ENCODE measurements at places on chromosomes 4 and X. TPM values are rescaled to one million over a fixed set of nuclear protein-coding genes. Genes with fewer than 3 reads are reported as not detected.

FAM47E gene
- total RNA-seq = 7.3 TPM

ARHGAP10 gene
- 9.8 TPM for total RNA-seq

- DNase-seq = peak; percentile 0
These were observed 65.3 kb upstream of the FAM120C start for GRCh38 chrX:54248309-54248708.

GRCh38 chr4:48748949-48749596 lies 31.0 kb downstream of the FRYL start:
- no peak for DNase-seq

DNA sequence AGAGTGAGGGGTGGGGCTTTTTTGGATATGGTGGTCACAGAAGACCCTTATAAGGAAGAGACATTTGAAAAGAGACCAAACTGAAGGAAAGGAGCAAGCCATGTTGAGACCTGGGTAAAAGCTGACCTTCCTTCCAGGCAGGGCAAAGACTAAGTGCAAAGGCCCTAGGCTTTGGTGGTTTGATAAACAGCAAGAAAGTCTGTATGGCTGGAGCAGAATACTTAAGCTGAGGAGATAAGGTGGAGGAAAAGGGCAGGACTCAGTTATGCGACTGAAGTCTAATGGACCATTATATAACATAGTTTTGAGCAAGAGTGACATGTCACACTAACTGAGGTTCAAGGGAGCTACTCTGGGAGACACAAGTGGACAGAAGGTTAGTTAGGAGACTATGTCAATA lies 20.0 kb downstream of the SH3RF1 start:
- DNase-seq = no peak

DNA sequence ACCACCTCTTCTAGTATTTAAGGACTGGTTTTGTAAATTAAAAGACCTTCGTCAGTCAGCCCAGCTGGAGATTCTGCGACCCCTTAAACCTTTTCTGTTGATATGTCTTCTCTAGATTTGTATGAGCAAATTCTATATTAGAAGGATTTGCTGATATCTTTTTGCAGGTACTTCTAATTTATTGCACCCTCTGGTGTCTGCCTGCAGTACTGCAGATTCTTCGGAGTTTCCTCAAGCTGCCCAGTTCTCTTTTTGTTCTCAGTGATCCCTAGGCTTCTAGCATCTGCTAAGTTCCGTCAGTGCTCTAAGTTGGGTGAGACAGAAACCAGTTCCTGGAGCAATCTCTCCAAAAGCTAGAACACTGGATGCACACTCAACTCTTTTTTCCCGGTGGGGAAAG lies 545.2 kb downstream of the C4orf33 start:
- peak; percentile 4 for DNase-seq

DNA sequence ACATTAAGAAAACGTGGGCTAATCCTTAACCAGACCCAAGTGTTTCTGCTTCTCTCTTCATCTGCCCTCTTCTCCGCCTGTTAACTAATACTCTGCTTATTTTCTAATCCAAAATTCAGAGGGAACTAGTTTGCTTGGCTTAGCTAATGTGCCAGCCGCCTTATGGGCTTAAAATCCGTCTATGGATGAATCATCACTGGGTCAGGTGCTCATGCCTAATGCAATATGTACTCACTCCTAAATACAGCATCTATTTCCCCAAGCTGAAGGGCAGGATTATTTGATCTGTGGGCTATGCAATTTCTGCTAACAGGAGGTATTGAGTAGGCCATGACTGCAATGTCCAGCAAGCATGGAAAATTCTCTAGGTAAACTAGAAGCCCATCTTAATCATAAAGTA lies 12.4 kb downstream of the DYNLT3 start:
- no peak for DNase-seq

GRCh38 chr4:30790998-30791397 lies 70.8 kb downstream of the PCDH7 start:
- DNase-seq = no peak

GRCh38 chrX:43106009-43106408 lies 328.0 kb upstream of the PPP1R2C start:
- no peak for DNase-seq

Measured in cerebellum (tissue), 4 donors.